ENCODE measurements at places on chromosomes 5 and 9. TPM values are rescaled to one million over a fixed set of nuclear protein-coding genes. Genes with fewer than 3 reads are reported as not detected.

- DNase-seq: no peak
These were observed 1375.0 kb upstream of the NUDT12 start for GRCh38 chr5:104937598-104937997.

- DNase-seq: no peak
These were observed 112.5 kb upstream of the IER5L start for GRCh38 chr9:129290606-129291005.

GRCh38 chr5:74502479-74502950 is 138.0 kb downstream of the ENC1 start:
- no peak for DNase-seq

Gene CCDC192
- not detected for total RNA-seq

Gene FOXI1
- total RNA-seq: not detected

Gene DDX46
- 26.1 TPM for total RNA-seq
